ENCODE measurements at places on chromosomes 4 and X. TPM values are rescaled to one million over a fixed set of nuclear protein-coding genes. Genes with fewer than 3 reads are reported as not detected.

Gene PRRG3
- 5.8 TPM for polyA plus RNA-seq

Gene SLC25A4
- 49.8 TPM for polyA plus RNA-seq

Gene NDUFB11
- 90.7 TPM for polyA plus RNA-seq

Gene IKBKG
- 18.2 TPM for polyA plus RNA-seq

Gene MAPK10
- 57.0 TPM for polyA plus RNA-seq

Gene HELQ
- polyA plus RNA-seq: 16.5 TPM

Gene WNK3
- polyA plus RNA-seq: 5.7 TPM

Gene STPG2
- 0.58 TPM for polyA plus RNA-seq

Gene SPACA5
- not detected for polyA plus RNA-seq

Gene GRIA2
- polyA plus RNA-seq: 1.3 TPM

Gene ZCCHC18
- 6.4 TPM for polyA plus RNA-seq

Gene FOXO4
- polyA plus RNA-seq: 25.5 TPM

Gene DMD
- 16.1 TPM for polyA plus RNA-seq

Gene SRPK3
- polyA plus RNA-seq: 1.4 TPM

Gene SUPT20HL2
- polyA plus RNA-seq: not detected

Gene GIMD1
- polyA plus RNA-seq: not detected

Gene MAGEC2
- polyA plus RNA-seq: not detected

Data from left renal cortex interstitium (tissue), 4 donors.